ENCODE measurements at places on chromosomes 3 and 15. TPM values are rescaled to one million over a fixed set of nuclear protein-coding genes. Genes with fewer than 3 reads are reported as not detected.
A peak's percentile ranks its signal among the peaks of the same experiment; 100 is the strongest.

DNA sequence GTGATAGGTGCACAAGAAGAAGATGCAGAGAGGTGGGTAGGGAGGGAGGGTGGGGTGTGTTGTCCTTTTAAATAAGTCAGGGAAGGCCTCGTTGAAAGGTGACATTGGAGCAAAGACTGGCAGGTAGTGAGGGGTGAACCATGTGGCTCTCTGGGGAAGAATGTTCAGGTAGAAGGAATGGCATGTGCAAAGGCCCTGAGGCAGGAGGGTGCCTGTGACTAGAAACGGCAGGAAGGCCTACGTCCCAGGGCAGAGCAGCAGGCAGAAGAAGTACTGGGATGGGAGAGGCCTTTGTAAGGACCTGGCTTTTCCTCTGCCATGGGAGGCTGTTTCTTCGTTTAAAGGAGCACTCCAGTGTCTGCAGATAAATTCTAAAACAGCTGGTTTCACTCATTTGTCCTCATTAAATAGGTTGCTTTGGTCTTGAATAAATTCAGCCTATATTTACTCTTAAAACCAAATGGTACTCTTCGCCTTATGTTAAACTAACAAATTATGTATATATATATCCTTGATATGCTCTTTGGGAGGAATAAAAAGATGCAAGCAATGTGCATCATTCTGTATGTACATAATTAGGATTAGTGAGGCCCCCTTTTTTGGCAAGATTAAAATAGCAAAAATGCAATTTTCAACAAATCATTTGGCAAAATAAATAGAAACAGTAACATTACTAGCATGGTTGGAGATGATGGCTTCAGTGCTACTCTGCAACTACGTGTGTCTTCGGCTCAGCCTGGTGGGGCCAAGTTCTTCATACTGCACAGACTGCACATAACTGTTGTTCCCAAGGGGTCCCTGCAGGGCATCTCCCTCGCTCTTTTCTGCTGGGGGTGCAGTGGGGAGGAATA, 151.4 kb downstream of the KLF13 start:
- H3K4me1 ChIP-seq = no peaks in the 10 kb centered on the region
- peaks cover 28% of the 10 kb centered on the region for H3K27me3 ChIP-seq
- H3K27ac ChIP-seq = no peak overlapping the region
- H3K36me3 ChIP-seq = no peaks in the 10 kb centered on the region
- H3K4me3 ChIP-seq = no peak overlapping the region
- DNase-seq = no peak

DNA sequence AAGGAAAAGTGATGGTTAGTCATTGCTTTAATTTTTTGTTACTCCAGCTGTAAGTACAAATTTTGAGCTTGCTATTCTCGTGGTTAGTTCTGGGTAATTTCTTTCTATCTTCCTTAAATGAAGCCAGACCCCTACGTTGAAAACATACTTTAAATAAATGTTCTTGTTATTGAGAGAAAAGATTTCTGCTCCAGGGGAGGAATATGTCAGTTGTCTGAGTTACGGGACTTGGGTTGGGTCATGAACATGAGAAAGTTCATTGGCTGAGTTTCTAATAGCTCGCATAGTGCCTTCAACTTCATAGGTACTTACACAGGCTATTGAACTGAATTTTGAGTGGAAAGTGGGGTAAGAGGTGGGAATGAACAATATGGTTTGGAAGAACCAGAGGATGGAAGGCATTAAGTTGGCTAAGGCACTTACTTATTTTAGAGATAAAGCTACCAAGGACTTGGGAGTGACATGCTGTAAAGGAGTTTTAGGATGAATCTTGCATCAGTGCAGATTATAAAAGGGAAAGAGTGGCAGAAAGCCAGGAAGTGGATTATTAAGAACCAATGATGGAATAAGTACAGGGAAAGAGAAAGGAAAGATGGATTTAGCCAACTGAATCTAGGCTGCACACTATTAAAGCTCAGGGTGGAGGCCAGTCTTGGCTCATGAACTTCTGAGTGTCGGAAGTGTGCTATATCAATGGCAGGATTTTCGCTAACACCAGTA, 1.4 kb downstream of the RPSA start:
- no peak for DNase-seq
- no peaks in the 10 kb centered on the region for H3K27me3 ChIP-seq
- peak overlapping the region; percentile 83 for H3K4me3 ChIP-seq
- no peak overlapping the region for H3K27ac ChIP-seq

The TAGLN3 gene
- polyA plus RNA-seq = 20.2 TPM

GRCh38 chr3:124033360-124034015, 41.6 kb upstream of the ROPN1 start:
- peak; percentile 7 for DNase-seq
- H3K4me3 ChIP-seq = peak within 1 kb of the TSS; percentile 63
- H3K27ac ChIP-seq = peak within 1 kb of the TSS; percentile 41
- no peaks in the 10 kb centered on the region for H3K36me3 ChIP-seq

- H3K27me3 ChIP-seq = no peaks in the 10 kb centered on the region
- peak overlapping the region; percentile 26 for H3K27ac ChIP-seq
- no peaks in the 10 kb centered on the region for H3K4me1 ChIP-seq
- DNase-seq = peak; percentile 11
- peaks cover 75% of the 10 kb centered on the region for H3K36me3 ChIP-seq
- no peak overlapping the region for H3K4me3 ChIP-seq
Measured at GRCh38 chr15:30956216-30957124, 35.0 kb downstream of the MTMR10 start.

- H3K27me3 ChIP-seq = no peaks in the 10 kb centered on the region
- H3K4me1 ChIP-seq = no peaks in the 10 kb centered on the region
- no peak for DNase-seq
- peaks cover 17% of the 10 kb centered on the region for H3K36me3 ChIP-seq
Measured at GRCh38 chr3:94076055-94076454, 13.2 kb downstream of the NSUN3 start.

The NR2F2 gene
- polyA plus RNA-seq = 27.7 TPM

- H3K4me1 ChIP-seq = no peaks in the 10 kb centered on the region
- DNase-seq = no peak
Measured at GRCh38 chr3:153273767-153274435, 111.9 kb downstream of the RAP2B start.

- no peak overlapping the region for H3K27ac ChIP-seq
- no peak for DNase-seq
- no peaks in the 10 kb centered on the region for H3K36me3 ChIP-seq
- H3K27me3 ChIP-seq = no peaks in the 10 kb centered on the region
- H3K4me3 ChIP-seq = no peak overlapping the region
Measured at GRCh38 chr3:117665296-117665695, 955.7 kb downstream of the TUSC7 start.

GRCh38 chr3:69880069-69880640, 119.4 kb upstream of the SAMMSON start:
- no peaks in the 10 kb centered on the region for H3K4me1 ChIP-seq
- H3K4me3 ChIP-seq = no peak overlapping the region
- H3K36me3 ChIP-seq = no peaks in the 10 kb centered on the region
- DNase-seq = no peak

DNA sequence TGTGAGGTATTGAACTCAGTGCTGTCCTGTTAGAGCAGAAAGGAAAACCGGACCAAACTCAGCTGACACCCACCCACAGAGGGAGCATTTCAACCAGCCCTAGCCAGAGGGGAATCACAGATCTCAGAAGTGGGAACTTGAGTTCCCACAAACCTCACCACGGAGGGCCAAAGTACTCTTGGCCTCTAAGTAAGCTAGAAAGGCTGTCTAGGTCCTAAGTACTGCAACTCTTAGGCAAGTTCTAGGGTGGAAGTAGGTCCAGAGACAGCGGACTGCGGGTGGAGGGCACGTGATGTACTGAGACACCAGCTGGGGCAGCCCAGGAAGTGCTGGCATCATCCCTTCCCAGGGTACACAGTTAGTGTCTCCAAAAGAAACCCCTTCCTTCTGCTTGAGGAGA, 34.1 kb downstream of the EOMES start:
- no peaks in the 10 kb centered on the region for H3K4me1 ChIP-seq
- H3K4me3 ChIP-seq = no peak overlapping the region
- no peak overlapping the region for H3K27ac ChIP-seq
- no peak for DNase-seq
- no peaks in the 10 kb centered on the region for H3K27me3 ChIP-seq

The HRG gene
- polyA plus RNA-seq = 0.04 TPM

- no peaks in the 10 kb centered on the region for H3K27me3 ChIP-seq
- H3K4me3 ChIP-seq = no peak overlapping the region
- H3K27ac ChIP-seq = no peak overlapping the region
- no peak for DNase-seq
- H3K36me3 ChIP-seq = peaks cover 56% of the 10 kb centered on the region
Measured at GRCh38 chr3:47404431-47404876, 23.6 kb downstream of the PTPN23 start.

DNA sequence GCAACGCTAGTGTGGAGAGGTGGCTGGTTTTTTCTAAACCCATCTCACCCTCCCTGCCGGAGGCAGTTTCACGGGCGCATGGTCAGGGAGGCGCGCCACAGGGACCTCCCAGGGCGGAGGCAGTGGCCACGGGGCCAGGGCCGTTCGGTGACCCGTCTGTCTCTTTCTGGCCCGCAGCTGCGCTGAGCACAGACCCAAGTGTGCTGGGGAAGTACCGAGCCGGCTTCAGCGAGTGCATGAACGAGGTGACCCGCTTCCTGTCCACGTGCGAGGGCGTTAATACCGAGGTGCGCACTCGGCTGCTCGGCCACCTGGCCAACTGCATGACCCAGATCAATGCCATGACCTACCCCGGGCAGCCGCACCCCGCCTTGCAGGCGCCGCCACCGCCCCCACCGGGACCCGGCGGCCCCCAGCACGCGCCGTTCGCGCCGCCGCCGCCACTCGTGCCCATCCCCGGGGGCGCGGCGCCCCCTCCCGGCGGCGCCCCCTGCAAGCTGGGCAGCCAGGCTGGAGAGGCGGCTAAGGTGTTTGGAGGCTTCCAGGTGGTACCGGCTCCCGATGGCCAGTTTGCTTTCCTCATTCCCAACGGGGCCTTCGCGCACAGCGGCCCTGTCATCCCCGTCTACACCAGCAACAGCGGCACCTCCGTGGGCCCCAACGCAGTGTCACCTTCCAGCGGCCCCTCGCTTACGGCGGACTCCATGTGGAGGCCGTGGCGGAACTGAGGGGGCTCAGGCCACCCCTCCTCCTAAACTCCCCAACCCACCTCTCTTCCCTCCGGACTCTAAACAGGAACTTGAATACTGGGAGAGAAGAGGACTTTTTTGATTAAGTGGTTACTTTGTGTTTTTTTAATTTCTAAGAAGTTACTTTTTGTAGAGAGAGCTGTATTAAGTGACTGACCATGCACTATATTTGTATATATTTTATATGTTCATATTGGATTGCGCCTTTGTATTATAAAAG, 1.8 kb downstream of the HES1 start:
- H3K4me3 ChIP-seq = peak overlapping the region; percentile 92
- peak overlapping the region; percentile 72 for H3K27ac ChIP-seq
- no peak for DNase-seq
- H3K36me3 ChIP-seq = peaks cover 9% of the 10 kb centered on the region

- no peak for DNase-seq
- no peak overlapping the region for H3K4me3 ChIP-seq
- H3K27me3 ChIP-seq = no peaks in the 10 kb centered on the region
Measured at GRCh38 chr3:174308736-174309135, 550.4 kb upstream of the NAALADL2 start.

The SERINC4 gene
- polyA plus RNA-seq = 0.42 TPM

DNA sequence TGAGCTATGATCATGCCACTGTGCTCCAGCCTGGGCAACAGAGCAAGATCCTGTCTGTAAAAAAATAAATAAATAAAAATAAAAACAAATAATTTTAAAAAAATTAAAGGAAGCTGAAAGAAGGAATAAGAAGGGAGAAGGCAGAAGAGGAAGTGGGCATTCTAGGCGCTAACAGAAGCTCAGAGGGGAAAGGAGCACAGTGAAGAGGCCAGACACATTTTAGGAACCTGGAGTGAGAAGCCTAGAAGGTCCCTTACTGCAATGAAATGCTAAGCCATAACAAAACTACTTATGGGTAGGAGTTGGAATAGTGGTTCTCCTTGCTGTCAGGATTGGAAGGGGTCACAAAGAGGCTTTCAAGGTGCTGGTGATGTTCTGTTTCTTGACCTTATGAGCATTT, 64.0 kb downstream of the ITGB5 start:
- no peak for DNase-seq
- no peaks in the 10 kb centered on the region for H3K27me3 ChIP-seq
- H3K36me3 ChIP-seq = peaks cover 12% of the 10 kb centered on the region

DNA sequence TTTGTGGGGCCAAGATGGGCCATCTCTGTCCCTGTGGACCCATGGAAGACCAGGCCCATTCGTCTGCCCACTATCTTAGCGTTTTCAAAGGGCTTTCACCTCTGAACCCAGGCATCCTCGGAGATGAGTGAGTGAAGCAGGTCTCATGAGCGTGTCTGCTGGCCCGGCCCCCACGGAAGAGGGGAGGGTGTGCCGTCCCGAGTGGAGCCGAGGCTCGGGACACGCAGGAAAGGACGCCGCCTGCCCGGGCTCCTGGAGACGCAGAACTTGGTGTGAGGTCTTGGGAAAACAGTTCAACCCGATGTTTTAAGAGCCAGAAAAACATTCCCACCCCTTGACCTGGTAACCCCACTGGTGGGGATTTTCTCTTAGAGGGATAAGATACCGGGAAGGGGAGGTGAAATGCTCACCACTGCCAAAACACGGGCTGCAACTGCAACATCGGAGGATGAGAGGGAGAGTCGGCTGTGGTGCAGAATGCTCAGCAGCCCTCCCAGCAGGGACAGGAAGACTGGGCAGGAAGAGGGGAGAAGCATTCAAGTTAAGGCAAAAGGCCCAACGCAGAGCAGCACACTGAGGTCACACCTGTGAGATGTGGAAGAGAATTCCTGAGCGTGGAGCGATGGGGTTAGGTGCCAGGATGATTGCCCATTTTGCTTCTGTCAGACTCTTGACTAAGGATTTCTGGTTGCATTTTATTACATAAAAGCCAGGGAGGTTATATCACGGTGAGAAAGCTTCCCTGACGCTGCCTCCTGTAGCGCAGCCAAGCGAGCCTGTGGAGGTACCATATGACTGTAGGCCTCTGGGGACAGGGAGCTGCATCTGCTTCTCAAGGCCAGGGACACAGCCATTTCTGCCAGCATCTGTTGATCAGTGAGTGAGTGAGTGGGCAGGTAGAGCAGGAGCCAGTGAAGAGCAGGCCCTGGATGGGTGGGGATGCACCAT, 14.1 kb upstream of the STAB1 start:
- no peak overlapping the region for H3K27ac ChIP-seq
- no peaks in the 10 kb centered on the region for H3K4me1 ChIP-seq
- H3K4me3 ChIP-seq = no peak overlapping the region
- DNase-seq = no peak
- H3K27me3 ChIP-seq = no peaks in the 10 kb centered on the region

The IDH2 gene
- 85.2 TPM for polyA plus RNA-seq

GRCh38 chr3:71191031-71191482, 392.5 kb downstream of the FOXP1 start:
- H3K4me3 ChIP-seq = no peak overlapping the region
- no peaks in the 10 kb centered on the region for H3K27me3 ChIP-seq
- H3K4me1 ChIP-seq = peaks cover 16% of the 10 kb centered on the region
- peak; percentile 66 for DNase-seq
- H3K27ac ChIP-seq = peak overlapping the region; percentile 78
